ENCODE measurements at places on chromosomes 3 and 15. TPM values are rescaled to one million over a fixed set of nuclear protein-coding genes. Genes with fewer than 3 reads are reported as not detected.

Gene CACNA2D2
- total RNA-seq, result 1.5 TPM

Gene ITIH1
- not detected for total RNA-seq

Gene CPLX3
- not detected for total RNA-seq

Gene DUOXA2
- total RNA-seq, result not detected

Gene ADCY5
- total RNA-seq, result 27.4 TPM

Gene MAP6D1
- total RNA-seq, result 5.7 TPM

Gene DISP2
- 0.22 TPM for total RNA-seq

Gene SYNPR
- total RNA-seq, result not detected

Gene ACAP2
- 56.7 TPM for total RNA-seq

Gene CCDC80
- total RNA-seq, result 32.4 TPM

DNA sequence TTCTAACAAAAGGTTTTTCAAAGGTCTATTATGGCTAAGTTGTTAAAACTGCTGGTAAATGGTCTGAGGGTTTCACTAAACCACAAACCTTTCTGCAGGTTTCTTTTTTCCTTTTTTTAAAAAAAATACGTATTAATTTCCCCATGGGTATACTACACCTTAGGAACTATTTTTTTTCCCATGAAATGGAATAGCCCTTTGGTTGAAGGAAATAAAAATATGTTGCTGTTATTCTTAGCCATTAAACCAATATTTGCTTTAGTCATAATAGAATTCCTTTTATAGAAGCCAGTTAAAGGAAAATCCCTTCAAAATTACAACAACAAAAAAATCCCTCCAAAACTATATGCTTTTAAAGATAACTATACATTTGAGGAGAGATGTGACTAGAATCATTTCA is 1303.3 kb downstream of the ROBO2 start:
- no peak for DNase-seq
- H3K4me1 ChIP-seq, result no peaks in the 10 kb centered on the region
- H3K27ac ChIP-seq, result no peak overlapping the region
- H3K36me3 ChIP-seq, result no peaks in the 10 kb centered on the region

GRCh38 chr3:183265157-183265642 is 12.1 kb downstream of the B3GNT5 start:
- DNase-seq, result no peak
- H3K4me1 ChIP-seq, result peaks cover 71% of the 10 kb centered on the region
- H3K4me3 ChIP-seq, result peak overlapping the region; percentile 22
- H3K36me3 ChIP-seq, result no peaks in the 10 kb centered on the region
- H3K27ac ChIP-seq, result peak overlapping the region; percentile 81
- H3K27me3 ChIP-seq, result no peaks in the 10 kb centered on the region

DNA sequence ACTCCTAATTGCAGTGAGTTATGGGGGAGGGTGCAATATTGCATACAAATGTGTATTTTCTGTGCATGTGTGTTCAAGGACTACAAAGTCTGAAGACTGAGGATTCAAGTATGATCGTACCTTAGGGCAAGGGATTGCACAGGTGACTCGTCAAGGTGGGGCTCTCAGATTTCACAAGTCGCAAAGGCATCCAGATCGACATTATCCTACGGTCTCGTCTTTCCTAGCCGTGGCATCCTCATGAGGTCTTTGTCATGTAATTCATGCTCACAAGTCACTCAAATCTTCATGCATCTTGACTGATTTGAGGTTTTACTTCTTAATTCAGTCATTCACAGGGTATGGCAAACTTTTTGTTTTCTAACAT is 191.4 kb upstream of the HES1 start:
- H3K27ac ChIP-seq, result no peak overlapping the region
- no peak overlapping the region for H3K4me3 ChIP-seq
- no peak for DNase-seq
- no peaks in the 10 kb centered on the region for H3K36me3 ChIP-seq
- no peaks in the 10 kb centered on the region for H3K4me1 ChIP-seq

GRCh38 chr15:90105521-90105920 is 3.3 kb upstream of the IDH2 start:
- no peaks in the 10 kb centered on the region for H3K27me3 ChIP-seq
- DNase-seq, result no peak
- H3K4me1 ChIP-seq, result no peaks in the 10 kb centered on the region

DNA sequence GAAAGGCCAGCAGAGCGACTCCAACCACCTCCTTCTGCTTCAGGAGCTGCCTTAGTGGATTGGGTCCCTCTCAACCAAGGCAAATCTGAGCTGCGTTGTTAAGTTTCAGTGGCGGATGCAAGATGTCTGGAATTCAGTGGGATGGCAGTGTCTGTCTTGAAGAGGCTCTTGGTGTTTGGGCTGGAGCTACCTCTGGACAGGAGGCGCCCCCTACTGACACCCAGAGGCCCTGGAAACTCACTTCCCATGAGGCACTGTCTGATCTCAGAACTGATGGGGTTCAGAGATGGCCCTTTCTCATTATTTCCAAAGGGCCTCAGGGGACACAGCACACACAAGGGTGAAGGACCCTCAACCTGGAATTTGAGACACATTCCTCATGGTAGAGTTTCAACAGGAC is 6.0 kb upstream of the SLC28A1 start:
- DNase-seq, result peak; percentile 73
- no peaks in the 10 kb centered on the region for H3K36me3 ChIP-seq

GRCh38 chr3:13783476-13783875 is 96.4 kb downstream of the WNT7A start:
- H3K36me3 ChIP-seq, result no peaks in the 10 kb centered on the region
- DNase-seq, result no peak
- H3K27me3 ChIP-seq, result no peaks in the 10 kb centered on the region
- no peak overlapping the region for H3K4me3 ChIP-seq
- no peak overlapping the region for H3K27ac ChIP-seq

GRCh38 chr3:56616478-56617006 is 59.6 kb downstream of the CCDC66 start:
- H3K27me3 ChIP-seq, result no peaks in the 10 kb centered on the region
- H3K36me3 ChIP-seq, result peaks cover 87% of the 10 kb centered on the region

DNA sequence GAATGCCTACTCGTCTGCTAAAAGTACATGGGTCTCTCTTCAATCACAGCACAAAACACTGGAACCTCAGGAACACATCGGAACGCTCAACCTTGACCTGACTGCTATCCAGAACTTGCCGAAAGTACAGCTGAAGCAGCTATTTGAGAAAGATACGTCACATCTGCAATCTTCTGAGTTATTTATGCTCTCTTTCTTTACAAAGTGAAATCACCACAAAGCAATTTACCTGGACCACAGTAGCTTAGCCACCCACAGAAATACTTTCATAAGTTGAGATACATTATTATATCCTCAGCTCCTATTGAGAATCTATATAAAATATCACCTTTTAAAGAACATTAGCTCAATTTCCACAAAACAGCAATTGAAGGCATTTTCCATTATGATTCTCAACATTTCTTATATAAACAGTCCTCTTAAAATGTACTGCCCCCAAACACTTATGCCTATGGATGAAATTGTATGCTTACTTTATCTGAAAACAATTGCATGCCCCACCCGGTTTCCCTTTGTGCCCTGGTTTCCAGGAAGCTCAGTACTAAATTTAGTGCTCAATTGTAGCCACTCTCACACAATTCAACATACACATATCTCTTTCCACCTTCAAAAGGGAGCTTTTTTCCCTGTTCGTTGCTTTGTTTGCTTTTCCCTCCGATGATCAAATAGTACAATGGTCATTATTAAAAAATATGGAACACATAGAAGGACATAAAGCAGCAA is 31.8 kb downstream of the HEG1 start:
- no peak for DNase-seq
- no peak overlapping the region for H3K4me3 ChIP-seq
- peak overlapping the region; percentile 49 for H3K27ac ChIP-seq
- H3K27me3 ChIP-seq, result no peaks in the 10 kb centered on the region

GRCh38 chr3:41209646-41210045 is 10.3 kb downstream of the CTNNB1 start:
- H3K36me3 ChIP-seq, result no peaks in the 10 kb centered on the region
- no peak for DNase-seq
- H3K27me3 ChIP-seq, result no peaks in the 10 kb centered on the region
- peaks cover 41% of the 10 kb centered on the region for H3K4me1 ChIP-seq
- H3K4me3 ChIP-seq, result no peak overlapping the region

GRCh38 chr15:69885173-69885955 is 212.4 kb downstream of the TLE3 start:
- no peak overlapping the region for H3K27ac ChIP-seq
- H3K4me1 ChIP-seq, result no peaks in the 10 kb centered on the region
- H3K27me3 ChIP-seq, result no peaks in the 10 kb centered on the region

DNA sequence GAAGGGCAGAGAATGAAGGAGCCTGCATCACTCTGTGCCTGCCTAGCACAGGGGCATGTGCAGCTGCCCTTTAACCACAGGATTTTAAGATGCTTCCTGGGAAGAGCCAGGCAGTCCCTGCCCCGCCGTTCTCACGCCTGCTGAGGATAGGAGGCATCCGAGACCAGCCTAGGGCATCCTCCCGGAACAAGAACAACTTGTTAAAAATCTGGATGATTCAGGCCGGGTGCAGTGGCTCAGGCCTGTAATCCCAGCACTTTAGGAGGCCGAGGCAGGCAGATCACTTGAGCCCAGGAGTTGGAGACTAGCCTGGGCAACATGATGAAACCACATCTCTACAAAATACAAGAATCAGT is 15.2 kb downstream of the NRROS start:
- DNase-seq, result no peak
- H3K36me3 ChIP-seq, result peaks cover 17% of the 10 kb centered on the region
- H3K27ac ChIP-seq, result no peak overlapping the region
- H3K4me1 ChIP-seq, result no peaks in the 10 kb centered on the region

DNA sequence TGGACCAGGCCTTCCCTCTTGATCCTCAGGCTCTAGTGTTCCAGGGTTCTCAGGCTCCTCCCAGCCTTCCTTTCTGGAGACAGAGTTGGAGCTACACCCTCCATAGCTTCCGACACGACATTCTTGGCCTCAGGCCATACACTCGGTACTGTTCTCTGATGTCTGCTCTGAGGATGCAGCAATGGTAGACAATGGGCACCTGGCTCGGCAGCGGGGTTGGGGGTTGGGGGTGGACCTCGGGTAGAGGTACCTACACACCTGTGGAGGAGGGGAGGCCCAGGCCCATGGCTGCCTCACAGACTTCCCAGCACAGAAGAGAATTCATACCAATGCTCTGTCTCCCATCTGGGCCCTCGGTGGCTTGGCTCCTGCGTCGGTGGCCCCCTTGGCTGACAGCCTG is 21.4 kb downstream of the CCDC13 start:
- no peaks in the 10 kb centered on the region for H3K4me1 ChIP-seq
- H3K36me3 ChIP-seq, result no peaks in the 10 kb centered on the region
- H3K27ac ChIP-seq, result no peak overlapping the region
- no peaks in the 10 kb centered on the region for H3K27me3 ChIP-seq
- H3K4me3 ChIP-seq, result no peak overlapping the region
- no peak for DNase-seq

GRCh38 chr15:50353975-50354837 is 792 bp downstream of the GABPB1 start:
- H3K27ac ChIP-seq, result peak overlapping the region; percentile 100
- no peaks in the 10 kb centered on the region for H3K27me3 ChIP-seq
- H3K4me3 ChIP-seq, result peak overlapping the region; percentile 98
- peak; percentile 54 for DNase-seq
- H3K4me1 ChIP-seq, result no peaks in the 10 kb centered on the region

- H3K4me3 ChIP-seq, result no peak overlapping the region
- no peaks in the 10 kb centered on the region for H3K4me1 ChIP-seq
- no peak overlapping the region for H3K27ac ChIP-seq
- H3K27me3 ChIP-seq, result no peaks in the 10 kb centered on the region
- no peaks in the 10 kb centered on the region for H3K36me3 ChIP-seq
These were observed 43.0 kb upstream of the CACNA2D3 start for GRCh38 chr3:54079314-54079713.

DNA sequence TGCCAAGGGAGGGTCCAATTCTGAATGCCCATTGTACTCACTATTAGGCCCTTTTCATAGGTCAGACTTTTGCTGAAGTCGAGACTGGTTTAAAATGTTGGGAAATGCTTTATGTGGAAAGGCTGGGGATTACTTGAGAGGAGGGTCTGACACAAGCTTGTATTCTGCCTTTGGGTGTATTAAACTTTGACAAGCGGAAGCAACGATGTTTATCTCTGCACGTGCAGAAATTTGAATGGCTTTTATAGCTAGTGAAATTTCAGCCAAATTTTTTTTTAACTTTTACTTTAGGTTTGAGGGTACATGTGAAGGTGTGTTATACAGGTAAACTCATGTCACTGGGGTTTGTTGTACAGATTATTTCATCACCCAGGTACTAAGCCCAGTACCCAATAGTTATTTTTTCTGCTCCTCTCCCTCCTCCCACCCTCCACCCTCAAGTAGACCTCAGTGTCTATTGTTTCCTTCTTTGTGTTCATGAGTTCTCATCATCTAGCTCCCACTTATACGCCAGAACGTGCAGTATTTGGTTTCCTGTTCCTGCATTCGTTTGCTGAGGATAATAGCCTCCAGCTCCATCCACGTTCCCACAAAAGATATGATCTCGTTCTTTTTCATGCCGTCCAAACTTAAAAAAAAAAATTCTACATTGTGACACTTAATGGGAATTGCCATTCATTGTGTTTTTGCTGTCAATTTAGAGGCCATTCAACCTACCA is 223.0 kb upstream of the BHLHE40 start:
- H3K36me3 ChIP-seq, result no peaks in the 10 kb centered on the region
- H3K27me3 ChIP-seq, result no peaks in the 10 kb centered on the region
- H3K27ac ChIP-seq, result no peak overlapping the region
- H3K4me1 ChIP-seq, result peaks cover 12% of the 10 kb centered on the region

DNA sequence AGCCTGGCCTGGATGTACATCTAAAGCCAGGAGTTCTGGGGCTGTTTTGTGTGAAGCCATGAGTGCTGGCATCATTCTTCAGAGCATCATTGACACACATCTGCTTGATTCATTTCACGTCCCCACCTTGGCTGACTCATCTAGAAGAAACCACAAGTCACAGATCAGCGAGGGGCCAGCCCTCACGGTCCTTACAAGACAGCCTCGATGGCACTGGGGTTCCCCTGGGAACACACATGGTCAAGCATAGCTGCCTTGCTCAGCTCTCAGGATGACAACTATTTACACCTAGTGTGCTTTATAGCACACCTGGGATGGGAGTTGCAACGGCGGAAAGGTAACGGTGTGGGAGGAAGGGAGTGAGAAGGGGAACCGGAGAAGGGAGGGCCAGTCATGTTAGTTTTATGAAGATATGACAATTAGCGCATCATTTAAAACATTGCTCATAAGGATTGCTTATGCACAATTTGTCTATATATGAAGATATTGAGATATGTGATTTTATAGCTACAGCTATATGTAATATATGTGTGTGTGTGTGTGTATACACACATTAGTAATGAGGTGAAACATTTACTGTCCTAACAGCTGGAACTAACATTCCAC is 227.1 kb downstream of the RPLP1 start:
- peaks cover 12% of the 10 kb centered on the region for H3K27me3 ChIP-seq
- H3K36me3 ChIP-seq, result no peaks in the 10 kb centered on the region
- no peak overlapping the region for H3K27ac ChIP-seq
- no peak overlapping the region for H3K4me3 ChIP-seq
- no peak for DNase-seq
